Renal cortical epithelial cell (primary cell): ENCODE measurements at places on chromosomes 16 and 17. TPM values are rescaled to one million over a fixed set of nuclear protein-coding genes. Genes with fewer than 3 reads are reported as not detected.

The C16orf87 gene
- total RNA-seq = 13.5 and 14.2 TPM in 2 replicates

The LGALS9B gene
- not detected in 2 replicates for total RNA-seq

The MYH1 gene
- total RNA-seq = not detected in 2 replicates

The SLC2A4 gene
- 0.30 and 0.35 TPM in 2 replicates for total RNA-seq

The WFDC1 gene
- total RNA-seq = 0.05 TPM in 1 of 2 replicates, not detected in the other

The ACSM2A gene
- 21.7 TPM in 1 of 2 replicates, not detected in the other for total RNA-seq

The TEN1 gene
- 15.5 and 17.2 TPM in 2 replicates for total RNA-seq

The CTDNEP1 gene
- total RNA-seq = 19.4 and 53.9 TPM in 2 replicates

The TNFSF13 gene
- total RNA-seq = 22.1 and 31.9 TPM in 2 replicates

The CDYL2 gene
- 12.0 and 17.7 TPM in 2 replicates for total RNA-seq

The INCA1 gene
- total RNA-seq = 0.40 and 0.69 TPM in 2 replicates

The SMPD3 gene
- under 0.01 TPM in 1 of 2 replicates, not detected in the other for total RNA-seq

The RHBDL1 gene
- 0.94 and 1.6 TPM in 2 replicates for total RNA-seq

The PDE6G gene
- not detected in 2 replicates for total RNA-seq

The GABARAP gene
- 137 and 148 TPM in 2 replicates for total RNA-seq
